ENCODE measurements at places on chromosomes 7 and 10.

- peak; percentile 44 for DNase-seq
Measured at GRCh38 chr7:1665549-1666316, 4.3 kb upstream of the ELFN1 start.

- DNase-seq, result no peak
Measured at GRCh38 chr10:57593983-57594573, 673.6 kb downstream of the IPMK start.

- DNase-seq, result no peak
Measured at GRCh38 chr7:17460665-17461064, 162.2 kb downstream of the AHR start.

DNA sequence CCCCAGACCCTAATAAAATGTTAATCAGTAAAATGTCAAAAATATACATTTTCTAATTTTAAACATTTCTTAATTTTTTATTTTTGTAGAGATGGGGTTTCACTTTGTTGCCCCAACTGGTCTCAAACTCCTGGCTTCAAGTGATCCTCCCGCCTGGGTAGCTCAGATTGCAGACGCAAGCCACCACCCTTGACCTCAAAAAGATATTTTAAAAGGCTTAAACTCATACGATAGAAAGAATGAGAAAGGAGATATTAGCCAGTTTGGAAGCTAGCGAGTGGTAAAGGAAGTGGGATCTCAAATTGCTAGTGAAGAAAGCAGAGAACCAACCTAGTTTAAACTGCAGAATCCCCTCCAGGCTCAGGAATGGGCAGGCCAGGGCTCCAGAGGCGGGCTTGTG lies 4.5 kb downstream of the WIPI2 start:
- DNase-seq, result no peak

DNA sequence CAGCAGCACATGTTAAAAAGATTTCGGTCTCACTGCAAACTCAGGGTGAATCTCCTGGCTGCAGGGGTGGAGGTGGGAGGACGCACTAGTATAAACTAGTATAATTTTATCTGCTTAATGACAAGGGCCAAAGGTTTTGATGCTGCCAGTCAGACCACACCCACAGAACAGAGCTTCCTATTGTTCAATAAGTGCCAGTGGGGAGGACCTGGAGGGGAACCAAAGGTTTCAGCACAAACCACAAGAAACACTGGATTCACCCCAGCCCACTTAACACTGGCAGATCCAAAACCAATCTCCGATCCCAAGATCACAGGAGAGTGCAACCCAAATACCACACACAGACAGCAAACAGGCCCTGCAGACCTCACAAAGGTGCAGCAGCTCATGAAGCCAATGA lies 6.6 kb downstream of the VOPP1 start:
- DNase-seq, result no peak

GRCh38 chr7:22178735-22179134 lies 178.2 kb downstream of the RAPGEF5 start:
- no peak for DNase-seq

GRCh38 chr7:77895905-77896304 lies 97.3 kb downstream of the PHTF2 start:
- no peak for DNase-seq

GRCh38 chr7:84677117-84677732 lies 482.6 kb upstream of the SEMA3A start:
- DNase-seq, result peak; percentile 57

DNA sequence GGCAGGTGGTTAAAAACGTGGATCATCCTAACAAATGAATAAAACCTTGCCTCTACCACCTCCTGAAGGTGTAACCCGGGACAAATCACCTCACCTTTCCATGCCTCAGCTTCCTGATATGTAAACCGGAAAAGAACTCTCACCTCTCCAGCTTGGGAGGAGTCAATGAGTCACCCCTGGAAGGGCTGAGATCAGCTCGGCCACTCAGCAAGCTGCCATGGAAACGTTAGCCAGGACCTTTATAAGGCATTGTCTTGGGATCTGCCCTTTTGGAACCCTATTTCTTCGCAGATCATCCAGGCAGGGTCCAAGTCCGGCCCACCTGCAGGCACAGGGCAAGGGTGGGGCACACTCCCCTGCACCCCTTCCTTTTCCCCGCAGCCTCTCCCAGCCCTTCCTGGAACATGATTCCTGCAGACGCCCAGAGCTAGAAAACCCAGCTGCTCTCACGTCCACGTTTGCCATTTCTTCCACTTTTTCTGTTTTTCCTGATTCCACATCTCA lies 81.6 kb upstream of the PFKP start:
- DNase-seq, result no peak

- DNase-seq, result no peak
Measured at GRCh38 chr10:110613996-110614495, 30.1 kb upstream of the RBM20 start.

DNA sequence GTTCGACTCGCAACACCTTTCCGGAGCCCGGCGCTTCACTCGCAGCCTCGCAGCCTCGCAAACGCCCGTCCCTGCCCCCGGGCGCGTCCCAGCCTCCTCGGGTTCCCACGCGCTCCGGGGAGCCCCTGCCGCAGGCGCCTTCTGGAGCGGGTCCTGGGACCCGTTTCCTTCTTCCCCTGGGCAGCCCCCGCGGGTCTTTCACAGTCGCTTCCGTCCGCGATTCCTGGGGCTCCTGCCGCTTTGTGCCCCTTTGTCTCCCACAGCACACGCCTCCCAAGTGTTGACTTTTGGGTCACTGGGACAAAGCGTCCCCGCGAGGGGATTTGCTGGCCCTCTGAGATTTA lies 140.7 kb downstream of the DYNC2I1 start:
- no peak for DNase-seq

DNA sequence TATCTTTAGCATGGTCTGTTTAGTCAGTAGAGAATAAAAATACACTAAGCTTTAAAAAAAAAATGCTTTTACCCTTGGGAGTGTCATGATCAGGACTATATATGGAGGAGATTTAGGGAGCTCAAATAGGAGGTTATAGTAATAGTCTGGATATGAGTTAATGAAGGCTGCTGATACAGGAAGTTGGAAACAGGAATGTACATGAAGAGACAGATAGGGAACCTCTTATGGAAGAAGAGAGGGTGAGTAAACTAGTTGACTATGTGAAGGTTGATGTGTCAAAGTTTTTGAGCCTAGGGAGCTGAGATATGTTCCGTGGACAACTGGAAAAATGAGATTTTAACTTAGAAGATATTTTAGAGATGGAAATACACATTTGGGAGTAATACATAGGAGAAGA lies 472.0 kb upstream of the FZD8 start:
- no peak for DNase-seq

- DNase-seq, result no peak
Measured at GRCh38 chr10:4459531-4459930, 366.5 kb upstream of the AKR1E2 start.

DNA sequence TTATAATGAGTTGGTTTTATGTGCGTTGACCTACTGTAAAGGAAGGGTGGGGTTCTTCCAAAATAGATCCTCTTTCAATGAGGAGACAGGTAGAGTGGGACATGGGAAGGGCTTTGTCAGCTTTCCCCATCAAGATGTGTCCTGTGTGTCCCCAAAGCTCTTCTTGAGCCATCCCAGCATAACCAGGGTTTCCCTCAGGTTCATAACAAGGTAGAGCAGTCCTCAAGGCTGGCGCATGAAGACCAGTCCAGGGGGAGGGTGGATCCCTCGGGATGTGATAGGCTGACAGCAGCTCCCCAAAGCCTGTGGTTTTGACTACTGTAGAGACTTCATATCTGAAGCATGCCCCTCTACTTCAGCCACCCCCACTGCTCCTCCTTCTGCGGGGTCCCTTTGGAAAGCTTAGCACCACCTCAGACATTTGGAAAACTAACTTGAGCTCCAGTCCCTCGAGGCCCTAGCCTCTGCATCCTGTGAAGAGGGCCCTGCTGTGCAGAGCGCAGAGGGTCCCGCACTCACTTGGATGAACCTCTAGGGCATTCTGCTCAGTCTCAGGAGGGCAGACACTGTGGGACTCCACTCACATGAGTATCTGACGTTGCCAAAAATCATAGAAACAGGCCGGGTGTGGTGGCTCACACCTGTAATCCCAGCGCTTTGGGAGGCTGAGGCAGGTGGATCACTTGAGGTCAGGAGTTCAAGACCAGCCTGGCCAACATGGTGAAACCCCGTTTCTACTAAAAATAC lies 1.1 kb upstream of the GIMAP8 start:
- no peak for DNase-seq

GRCh38 chr7:27199849-27200760 lies at the start of gene HOXA13:
HOXA13 (minus strand) TSS chr7:27200091; CDS start chr7:27200077, 14 bp downstream.
- no peak for DNase-seq

- DNase-seq, result no peak
Measured at GRCh38 chr7:101890749-101891523, 73.5 kb downstream of the CUX1 start.

DNA sequence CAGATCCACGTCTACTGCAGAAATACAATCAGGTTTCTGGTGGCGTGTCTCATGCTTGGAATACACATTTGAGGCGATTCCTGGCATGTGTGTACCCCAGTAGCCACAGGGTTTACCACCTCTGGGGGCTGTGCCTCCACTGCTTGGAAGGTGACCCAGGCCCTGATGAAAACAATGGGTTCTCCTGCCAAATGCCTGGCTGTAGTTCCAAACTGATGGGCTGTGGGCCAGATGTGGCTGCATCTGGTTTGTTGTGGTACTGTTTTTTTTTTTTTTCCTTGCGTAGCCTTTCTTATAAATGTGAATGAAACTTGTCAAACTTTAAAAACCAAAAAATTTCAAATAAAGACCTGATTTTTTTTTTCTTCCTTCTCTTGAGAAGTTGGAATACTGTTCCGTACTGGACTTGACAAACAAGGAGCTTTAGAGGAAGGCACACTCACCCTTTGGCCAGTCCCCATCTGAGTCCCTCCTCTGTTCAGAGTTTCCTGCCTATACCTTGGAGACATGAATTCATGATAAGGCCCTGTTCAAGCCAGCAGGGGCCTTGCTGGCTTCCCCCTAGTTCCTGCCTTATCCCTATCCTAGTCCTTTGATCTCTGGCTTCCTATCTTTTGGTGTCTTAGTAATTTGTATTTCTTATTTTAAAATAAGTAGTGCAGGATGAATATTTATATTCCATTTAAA lies 217.1 kb downstream of the PHTF2 start:
- DNase-seq, result peak; percentile 30

DNA sequence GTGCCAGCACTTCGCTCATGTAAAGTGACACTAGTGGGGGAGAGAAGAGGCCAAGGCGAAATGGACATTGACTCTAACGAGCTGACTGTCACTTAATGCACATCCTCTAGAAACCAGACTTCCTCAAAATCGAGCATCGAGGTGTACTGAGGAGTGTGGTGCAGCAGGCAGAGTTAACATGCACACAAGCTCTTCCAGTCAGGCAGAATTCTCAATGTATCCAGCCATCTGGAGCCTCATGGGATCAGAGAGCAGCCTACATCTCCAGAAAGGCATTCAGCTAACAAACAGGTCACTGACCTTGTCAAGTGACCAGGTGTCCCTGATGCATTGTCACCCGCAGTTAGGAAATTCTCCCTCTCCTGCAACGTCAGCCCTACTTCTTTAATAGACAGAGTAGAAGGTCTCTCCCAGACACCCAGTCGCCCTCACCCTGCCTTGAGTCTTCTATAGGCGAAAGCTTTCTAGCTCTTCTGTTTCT lies 259.8 kb upstream of the AOAH start:
- DNase-seq, result no peak

GRCh38 chr10:51000976-51001375 lies 73.3 kb upstream of the PRKG1 start:
- no peak for DNase-seq

DNA sequence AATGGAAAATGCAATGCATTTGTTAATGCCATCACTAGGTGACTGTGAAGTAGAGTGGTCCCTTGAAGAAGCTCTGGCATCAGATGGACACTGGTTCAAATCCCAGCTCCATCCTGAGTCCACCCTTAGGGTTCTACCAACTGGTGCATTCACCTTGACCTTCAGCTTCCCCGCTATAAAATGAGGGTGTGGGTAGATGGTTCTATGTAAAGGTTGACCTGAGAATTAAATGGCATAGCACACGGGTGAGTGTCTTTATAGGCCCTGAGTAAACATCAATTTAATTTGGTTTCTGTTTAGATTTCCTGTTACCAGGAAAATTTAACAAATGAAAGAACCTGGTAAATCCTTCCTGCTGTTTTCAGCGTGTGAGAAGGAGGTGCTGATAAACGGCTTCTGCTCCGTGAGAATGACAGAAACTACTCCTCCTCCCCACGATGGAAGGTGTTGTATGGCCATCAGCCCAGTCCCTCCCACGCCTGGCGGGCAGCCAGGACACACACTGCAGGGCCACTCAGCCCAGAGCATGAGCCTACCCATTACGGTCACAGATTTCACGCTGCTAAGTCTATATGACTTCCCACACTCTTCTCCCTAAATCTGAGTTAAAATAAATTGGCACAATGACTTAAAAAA lies 210.1 kb downstream of the TNS3 start:
- DNase-seq, result peak; percentile 81

DNA sequence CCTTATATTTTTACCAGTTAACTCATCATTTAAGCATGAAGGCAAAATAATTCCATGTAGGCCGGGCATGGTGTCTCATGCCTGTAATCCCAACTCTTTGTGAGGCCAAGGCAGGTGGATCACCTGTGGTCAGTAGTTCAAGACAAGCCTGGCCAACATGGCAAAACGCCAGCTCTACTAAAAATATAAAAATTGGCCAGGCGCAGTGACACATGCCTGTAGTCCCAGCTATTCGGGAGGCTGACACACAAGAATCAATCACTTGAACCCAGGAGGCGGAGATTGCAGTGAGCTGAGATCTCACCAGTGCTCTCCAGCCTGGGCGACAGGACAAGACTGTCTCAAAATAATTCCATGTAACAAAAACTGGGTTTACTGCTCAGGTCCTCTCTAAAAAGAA lies 18.3 kb downstream of the HNRNPA2B1 start:
- no peak for DNase-seq

DNA sequence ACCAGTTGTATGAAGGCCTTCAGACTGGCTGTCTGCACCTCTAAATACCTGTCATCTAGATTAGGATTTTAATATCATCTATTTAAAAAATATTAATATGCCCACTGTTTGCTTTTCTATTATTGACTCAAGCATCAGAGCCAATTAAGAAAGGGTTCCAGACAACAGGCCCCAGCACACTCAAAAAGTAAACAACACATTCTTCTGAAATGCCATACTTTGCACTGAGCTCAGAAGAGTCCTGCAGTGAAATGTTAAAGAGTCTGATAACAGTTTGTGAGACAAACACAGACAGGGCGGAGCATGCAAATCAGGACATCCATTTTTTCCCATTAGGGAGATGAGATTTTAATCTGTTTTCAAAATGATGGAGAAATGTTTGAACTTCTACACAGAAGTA lies 45.9 kb upstream of the KLF6 start:
- no peak for DNase-seq

- DNase-seq, result no peak
Measured at GRCh38 chr10:124386186-124387077, 32.3 kb downstream of the OAT start.

- DNase-seq, result peak; percentile 69
Measured at GRCh38 chr10:11063856-11064255, 46.2 kb downstream of the CELF2 start.

- DNase-seq, result no peak
Measured at GRCh38 chr10:132705173-132705572, 80.8 kb downstream of the NKX6-2 start.

GRCh38 chr7:129468087-129468486 lies 33.9 kb downstream of the STRIP2 start:
- no peak for DNase-seq

All from lung (tissue), 17 donors.